Astrocyte (in vitro differentiated cells and primary cell): ENCODE measurements at places on chromosomes 11 and 22.

DNA sequence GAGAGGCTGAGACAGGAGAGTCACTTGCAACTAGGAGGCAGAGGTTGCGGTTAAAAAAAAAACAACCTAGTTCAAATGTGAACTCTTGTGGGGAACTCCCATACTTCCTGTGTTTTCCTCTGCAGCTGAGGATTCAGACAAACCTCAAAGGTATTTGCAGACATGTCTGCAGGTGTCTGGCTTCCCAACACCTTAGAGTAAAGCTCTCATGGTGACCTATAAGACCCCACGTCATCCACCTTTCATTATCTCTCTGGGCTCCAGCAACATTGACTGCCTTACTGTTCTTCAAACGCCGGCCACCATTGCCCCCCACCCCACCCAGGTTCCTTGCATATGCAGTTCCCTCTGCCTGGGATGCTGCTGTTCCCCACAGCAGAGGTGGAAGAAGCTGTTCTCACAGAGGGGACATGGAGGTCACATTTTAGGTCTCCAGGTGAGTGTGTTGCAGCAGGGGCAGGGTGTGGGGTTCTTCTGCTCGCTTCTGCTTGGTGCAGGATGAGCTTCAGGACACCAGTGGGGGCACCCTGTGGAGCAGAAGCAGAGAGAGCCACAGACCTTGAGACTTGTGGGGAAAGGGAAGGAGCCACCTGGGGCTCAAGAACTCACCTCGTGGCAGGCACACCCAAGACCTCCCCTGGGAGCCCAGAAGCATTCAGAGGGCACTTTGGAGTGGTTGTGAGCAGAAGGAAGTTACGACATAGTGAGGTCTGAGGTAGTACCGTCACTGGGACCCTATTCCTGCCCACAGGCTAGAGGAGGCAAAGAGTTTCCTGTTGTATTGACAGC, 203.2 kb downstream of the CSNK2A3 start:
- no peak for DNase-seq

DNA sequence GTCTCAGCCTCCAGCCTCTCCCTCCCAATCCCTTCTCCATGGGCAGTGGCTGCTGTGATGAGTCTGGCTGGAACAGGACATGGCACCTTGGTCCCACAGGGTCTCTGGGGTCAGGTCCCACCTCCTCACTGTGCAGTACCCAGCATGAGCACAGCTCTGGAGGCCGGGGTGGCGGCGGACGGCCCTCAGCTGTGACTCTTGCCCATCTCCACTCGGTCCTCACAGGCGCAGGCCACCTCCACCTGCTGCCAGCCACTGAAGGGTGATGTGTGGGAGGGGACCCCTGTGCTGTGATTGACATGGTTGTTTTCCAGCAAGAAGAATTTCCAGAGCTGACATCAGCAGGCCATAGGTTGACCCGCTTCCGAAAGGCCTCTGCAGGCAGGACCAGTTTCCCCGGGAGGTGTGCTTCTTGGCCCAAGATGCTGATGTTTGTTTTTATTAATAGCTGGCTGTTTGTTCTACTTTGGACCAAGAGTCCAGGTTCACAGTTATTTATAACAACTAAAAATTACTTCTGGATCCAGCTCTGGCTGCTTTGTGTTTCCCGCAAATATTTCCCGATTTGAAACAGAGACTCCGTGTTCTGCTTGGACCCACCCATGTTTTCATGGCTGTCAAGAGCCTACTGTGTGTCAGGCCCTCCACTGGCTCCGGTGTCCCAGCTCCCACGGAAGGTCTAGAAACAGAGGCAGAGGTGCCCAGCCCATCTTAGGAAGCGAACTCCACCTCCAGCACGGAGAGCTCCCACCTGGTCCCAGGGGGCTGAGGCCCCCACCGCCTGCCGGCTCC, 45.7 kb downstream of the SCUBE1 start:
- no peak for DNase-seq

GRCh38 chr11:123519055-123519796, 89.2 kb downstream of the GRAMD1B start:
- peak; percentile 37 for DNase-seq

DNA sequence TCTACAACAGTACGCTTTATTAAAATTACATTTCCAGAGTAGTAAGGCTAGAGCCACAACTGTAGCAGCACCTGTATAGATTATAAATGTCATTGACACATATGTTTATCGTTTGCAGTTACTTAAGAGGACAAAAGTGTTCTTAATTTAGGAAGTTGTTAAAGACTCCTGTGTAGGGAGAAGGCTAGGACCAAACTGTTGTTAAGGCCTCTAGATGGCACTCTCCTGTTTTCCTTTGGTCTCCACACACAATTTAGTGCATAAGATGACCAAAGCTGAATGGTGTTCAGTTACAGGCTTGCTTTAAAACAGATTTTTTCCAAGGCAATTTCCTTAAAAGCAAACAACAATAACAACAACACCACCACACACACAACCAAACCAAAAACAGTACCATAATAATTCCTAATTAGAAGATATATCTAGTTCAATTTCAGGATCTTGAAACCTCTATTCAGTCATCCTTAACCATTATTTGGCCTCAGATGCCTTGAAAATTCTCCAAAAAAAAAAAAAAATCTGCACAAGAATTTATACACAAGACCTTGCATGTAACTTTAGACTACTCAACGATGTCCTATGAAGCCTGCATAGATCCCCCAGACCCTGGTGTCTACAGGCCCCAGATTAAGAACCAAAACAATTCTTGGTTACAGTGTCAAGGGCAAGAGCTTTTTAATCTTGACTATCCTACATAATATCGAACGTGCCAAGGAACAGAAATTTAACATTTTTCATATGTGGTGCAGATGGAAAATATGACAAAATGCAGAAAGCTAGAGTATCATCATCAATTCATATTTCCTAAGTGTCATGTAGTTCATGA, 42.6 kb upstream of the APOA1 start:
- peak; percentile 58 for DNase-seq

- peak; percentile 4 for DNase-seq
Measured at GRCh38 chr11:120622189-120622875, 110.8 kb downstream of the GRIK4 start.

DNA sequence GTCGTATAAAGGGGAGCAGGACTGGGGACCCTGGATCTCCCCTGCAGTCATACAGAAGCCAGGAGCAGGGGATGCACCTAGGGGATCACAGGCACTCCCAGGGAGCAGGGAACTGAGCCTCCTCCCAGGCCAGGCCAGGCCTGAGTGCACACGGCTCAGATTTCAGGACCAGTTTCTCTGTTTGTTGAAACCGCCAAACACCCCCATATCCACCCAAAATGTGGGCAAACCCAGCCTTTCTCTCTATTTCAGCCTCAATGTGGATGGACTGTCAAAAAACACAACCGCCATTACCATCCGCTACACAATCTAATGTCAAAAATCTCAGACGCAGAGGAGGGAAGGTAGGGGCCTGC, 17.5 kb downstream of the MN1 start:
- no peak for DNase-seq

DNA sequence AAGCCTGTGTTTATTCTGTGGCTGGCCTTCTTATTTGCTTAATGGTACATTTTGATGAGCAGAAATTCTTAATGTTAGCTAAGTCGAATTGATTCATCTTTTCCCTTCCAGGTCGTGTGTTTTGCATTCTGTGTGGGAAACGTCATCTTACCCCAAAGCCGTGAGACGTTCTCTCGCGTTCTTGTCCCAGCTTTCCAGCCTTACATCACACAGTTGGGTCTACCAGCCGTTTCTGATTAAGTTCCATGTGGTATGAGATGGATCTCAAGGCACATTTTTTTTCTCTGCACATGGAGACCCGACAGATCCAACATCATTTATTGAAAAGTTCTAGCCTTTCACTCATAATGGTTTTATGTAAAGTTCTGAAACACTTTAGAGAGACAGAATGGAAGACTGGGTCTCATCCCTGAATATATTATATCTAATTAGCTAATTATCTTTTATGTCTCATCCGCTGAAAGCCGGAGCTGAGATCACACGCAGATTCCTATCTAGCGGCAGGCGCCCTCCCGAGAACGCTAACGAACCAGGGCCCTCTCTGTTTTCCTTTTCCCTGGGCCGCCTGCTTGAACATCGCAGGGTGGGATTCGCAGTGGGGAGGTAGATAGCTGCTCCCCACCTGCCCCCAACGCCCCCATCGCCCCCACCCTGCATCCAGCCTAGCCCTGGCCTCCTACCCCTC, 1162.2 kb downstream of the BRD1 start:
- no peak for DNase-seq

DNA sequence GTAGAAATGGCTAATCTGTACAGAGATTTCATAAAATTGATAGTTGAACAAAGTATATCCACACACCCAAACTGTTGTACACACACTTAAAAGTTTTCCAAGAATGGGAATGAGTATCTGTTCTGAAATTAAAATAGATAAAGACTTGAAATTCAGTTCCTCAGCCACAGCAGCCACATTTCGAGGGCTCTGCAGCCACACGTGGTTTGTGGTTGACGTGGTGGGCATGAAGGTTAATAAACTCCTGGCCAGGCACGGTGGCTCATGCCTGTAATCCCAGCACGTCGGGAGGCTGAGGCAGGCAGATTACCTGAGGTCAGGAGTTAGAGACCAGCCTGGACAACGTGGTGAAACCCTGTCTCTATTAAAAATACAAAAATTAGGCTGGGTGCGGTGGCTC, 24.0 kb downstream of the TPST2 start:
- no peak for DNase-seq

GRCh38 chr22:26045051-26045450, 124.2 kb upstream of the SEZ6L start:
- DNase-seq = no peak

GRCh38 chr11:111674941-111675340, 72.7 kb downstream of the SIK2 start:
- no peak for DNase-seq

GRCh38 chr11:57421805-57422204, 5.1 kb downstream of the SLC43A3 start:
- no peak for DNase-seq

DNA sequence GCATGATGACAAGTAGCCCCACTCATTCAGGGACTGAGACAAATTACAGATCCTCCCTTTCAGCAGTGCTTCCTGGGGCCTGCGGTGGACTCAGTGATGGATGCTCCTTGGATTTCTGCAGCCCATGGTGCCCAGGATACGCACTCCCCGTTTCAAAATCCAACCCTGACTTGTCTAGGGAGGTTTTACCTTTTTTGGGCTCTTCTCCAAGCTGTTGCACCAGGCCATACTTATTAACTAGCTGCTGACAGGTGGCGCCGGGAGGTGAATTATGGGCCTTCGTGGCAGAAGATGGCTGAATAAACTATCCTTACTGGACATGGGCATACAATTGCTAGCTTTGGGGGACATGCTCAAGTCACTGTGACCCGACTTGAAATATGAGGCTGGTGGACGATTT, 324.3 kb upstream of the SYN3 start:
- no peak for DNase-seq

- no peak for DNase-seq
Measured at GRCh38 chr11:69920345-69921127, 101.3 kb upstream of the FGF3 start.

GRCh38 chr11:119108146-119108856, 1.2 kb downstream of the C2CD2L start:
- DNase-seq = no peak

GRCh38 chr11:104817973-104818372, 80.3 kb downstream of the CASP12 start:
- DNase-seq = no peak

DNA sequence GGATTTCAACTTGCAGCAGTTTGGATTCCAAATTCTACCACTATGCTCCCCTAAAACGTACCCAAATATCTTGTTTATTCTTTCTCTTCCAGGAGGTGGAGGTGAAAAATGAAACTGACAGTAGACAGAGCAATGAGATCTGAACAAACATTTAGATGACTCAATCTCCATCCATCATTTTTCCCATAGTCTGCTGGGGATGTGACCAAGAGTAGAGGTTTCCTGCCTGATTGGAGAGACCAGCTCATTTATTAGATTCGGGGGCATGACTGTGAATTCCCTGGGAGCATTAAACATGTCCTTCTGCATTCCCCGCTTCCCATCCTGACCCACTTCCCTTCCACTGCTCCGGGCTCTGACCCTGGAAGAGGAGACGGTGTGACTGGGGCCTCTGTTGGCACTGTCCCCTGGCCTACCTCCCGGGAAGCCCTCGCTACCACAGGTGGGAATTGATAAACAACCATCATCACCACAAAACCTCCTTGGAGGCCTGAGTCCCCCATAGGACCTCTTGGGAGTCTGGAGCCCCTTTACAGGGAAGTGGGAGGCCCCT, 20.3 kb downstream of the DKK3 start:
- DNase-seq = peak; percentile 84

GRCh38 chr22:26681395-26681821, 24.0 kb downstream of the MIAT start:
- peak; percentile 86 for DNase-seq

DNA sequence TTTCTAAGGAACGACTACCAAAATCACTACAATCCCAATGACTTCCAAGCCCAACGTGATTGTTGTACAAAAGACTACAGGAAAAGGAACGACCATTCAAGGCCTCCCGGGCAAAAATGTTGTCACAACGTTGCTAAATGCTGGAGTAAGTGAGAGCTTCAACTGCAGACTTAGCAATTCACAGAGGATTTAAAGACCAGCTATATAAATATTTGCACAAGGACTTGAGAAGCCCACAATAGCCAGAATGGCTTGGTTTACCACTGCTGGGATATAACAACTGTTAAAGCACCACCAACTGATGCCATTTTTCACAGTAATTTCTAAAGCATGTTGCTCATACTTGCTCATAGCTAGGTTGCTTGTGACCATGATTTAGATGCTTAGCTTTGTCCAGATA, 78.3 kb downstream of the EMSY start:
- no peak for DNase-seq
